ENCODE measurements at places on chromosomes 2 and 18.

DNA sequence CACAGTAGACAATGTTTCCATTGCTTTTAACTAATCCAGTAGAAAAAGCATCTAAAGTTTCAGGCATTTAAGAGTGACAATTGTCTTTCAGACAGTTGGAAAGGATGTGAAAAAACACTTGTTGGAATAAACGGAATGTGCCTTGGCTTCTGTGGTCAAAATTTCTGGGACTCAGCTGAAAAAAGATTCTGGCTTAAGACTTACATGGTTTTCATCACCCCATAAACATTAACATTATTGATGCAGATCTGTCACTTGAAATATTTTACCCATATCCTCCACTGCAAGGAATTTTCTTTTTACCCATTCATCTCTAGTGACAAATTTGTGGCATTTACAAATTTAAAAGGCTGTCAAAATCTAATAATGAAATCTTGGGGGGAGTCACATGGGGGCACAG, 166.0 kb downstream of the SRBD1 start:
- no peak for DNase-seq

GRCh38 chr2:149538138-149538833, 49.3 kb downstream of the MMADHC start:
- DNase-seq = no peak

- DNase-seq = no peak
Observed at GRCh38 chr2:12389344-12390045, 327.2 kb upstream of the TRIB2 start.

- no peak for DNase-seq
Observed at GRCh38 chr2:196836440-196836839, 27.3 kb upstream of the C2orf66 start.

- peak; percentile 2 for DNase-seq
Observed at GRCh38 chr2:128414351-128414750, 95.7 kb upstream of the HS6ST1 start.

All from activated CD4-positive, alpha-beta memory T cell treated with anti-CD3 and anti-CD28 coated beads, Interleukin-2, amount 10 ng/mL, durations not matched to agents 7 days and 5 days (primary cell).